ENCODE measurements at places on chromosomes 13 and 19.
A peak's percentile ranks its signal among the peaks of the same experiment; 100 is the strongest.

DNA sequence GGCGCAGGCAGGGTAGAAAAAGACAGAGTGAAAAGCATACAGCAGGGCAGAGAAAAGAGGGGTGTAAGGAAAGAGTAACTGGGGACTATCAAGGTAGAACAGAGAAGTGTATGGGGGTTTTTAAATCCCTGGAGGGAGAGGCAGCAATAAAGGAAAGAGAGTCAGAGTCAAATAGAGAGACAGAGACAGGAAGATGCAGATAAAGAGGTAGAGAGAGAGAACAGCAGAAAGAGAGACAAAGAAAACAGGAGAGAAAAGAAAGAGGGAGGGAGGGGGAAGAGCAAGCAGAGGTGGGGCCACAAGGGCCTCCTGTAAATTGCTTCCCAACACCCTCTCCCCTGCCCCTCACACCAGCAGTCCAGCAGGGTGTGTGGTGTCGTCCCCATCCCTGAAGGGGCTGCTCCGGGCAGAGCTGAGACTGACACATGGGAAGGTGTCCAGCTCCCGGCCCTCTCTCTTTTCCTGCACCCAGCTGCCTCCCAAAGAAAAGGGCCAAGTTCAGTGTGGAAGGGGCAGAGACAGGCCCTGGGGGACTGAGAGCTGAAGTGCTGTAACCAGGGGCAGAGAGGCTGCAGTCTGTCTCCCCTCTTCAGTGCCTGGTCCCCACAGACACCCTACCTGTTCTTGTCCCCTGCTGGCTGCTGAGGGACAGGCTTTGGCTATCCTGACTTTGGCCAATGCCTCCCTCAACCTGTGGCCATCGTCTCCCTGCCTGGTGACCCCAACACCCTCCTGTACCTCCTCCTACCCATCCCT is 17.4 kb upstream of the POU2F2 start:
- no peak for DNase-seq

GRCh38 chr19:17860331-17860992 is 752 bp downstream of the RPL18A start:
- DNase-seq, result no peak

- DNase-seq, result peak; percentile 75
These were observed at the start of gene SLAIN1 for GRCh38 chr13:77697217-77698103. Gene SLAIN1 (plus strand): TSS chr13:77697687. CDS start chr13:77697914, 227 bp downstream.

GRCh38 chr13:72180253-72180952 is 313.4 kb upstream of the DACH1 start:
- no peak for DNase-seq

- no peak for DNase-seq
These were observed 463.2 kb downstream of the KLF5 start for GRCh38 chr13:73521985-73522524.

GRCh38 chr19:31491242-31491641 is 142.0 kb upstream of the TSHZ3 start:
- DNase-seq, result no peak

DNA sequence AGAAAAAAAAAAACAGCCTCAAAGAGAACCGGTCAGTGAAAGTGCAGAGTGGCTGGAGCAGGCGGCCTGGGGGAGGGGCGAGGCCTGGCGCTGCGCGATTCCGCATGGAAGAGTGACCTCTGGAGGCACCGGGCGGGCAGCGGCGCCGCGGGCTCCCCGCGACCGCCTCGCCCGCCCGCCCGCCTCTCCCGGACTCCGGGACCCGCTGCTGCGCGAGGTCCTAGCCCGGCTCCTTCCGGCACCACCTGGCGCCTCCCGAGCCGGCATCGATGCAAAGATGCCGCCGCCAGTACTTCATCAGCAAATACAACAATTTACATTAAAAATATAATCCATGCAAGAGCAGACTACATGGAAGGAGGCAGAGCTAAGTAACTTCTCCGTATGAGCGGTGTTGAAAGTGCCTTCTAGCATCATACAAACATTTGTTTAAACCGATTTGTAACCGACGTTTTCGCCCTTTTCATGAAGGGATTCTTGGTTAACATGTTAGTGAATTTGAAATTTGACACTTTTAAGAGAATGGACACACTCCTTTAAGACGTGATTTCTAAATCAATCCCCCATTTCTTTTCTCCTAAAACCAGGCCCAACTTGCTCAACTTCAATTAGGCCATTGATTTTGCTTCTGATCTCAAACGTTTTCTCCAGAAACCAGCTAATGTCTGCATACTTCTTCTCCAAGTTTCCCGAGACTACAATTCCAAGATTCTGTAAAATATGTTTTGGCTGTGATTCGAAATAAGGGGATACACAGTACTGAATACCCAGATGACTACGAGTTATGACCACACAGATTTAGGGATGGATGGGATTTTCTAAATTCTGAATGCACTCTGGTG is 2.1 kb downstream of the EFNB2 start:
- peak; percentile 87 for DNase-seq

- no peak for DNase-seq
These were observed 57.9 kb downstream of the KCTD12 start for GRCh38 chr13:76828316-76828741.

GRCh38 chr19:35901854-35902661 is at the start of gene HCST:
Gene HCST (plus strand): TSS chr19:35902529. CDS start chr19:35902594, 65 bp downstream.
- no peak for DNase-seq

DNA sequence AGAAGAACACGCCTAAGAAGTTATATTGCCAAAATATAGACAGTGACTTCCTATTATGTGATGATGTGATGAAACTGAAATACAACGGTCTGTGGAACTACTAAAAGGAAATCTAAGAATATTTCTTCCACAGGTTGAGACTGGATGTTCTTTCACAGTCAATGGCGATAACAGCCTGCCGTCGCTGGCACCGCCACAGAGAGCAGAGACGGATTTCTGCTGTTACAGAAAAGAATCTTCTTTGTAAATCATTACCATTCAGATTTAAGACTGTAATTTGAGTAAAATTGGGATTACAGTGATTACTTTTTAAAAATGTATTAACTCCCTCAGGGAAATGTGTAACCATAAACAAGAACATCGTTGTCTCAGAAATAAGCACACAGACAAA is 100.8 kb downstream of the TUBGCP3 start:
- DNase-seq, result no peak

DNA sequence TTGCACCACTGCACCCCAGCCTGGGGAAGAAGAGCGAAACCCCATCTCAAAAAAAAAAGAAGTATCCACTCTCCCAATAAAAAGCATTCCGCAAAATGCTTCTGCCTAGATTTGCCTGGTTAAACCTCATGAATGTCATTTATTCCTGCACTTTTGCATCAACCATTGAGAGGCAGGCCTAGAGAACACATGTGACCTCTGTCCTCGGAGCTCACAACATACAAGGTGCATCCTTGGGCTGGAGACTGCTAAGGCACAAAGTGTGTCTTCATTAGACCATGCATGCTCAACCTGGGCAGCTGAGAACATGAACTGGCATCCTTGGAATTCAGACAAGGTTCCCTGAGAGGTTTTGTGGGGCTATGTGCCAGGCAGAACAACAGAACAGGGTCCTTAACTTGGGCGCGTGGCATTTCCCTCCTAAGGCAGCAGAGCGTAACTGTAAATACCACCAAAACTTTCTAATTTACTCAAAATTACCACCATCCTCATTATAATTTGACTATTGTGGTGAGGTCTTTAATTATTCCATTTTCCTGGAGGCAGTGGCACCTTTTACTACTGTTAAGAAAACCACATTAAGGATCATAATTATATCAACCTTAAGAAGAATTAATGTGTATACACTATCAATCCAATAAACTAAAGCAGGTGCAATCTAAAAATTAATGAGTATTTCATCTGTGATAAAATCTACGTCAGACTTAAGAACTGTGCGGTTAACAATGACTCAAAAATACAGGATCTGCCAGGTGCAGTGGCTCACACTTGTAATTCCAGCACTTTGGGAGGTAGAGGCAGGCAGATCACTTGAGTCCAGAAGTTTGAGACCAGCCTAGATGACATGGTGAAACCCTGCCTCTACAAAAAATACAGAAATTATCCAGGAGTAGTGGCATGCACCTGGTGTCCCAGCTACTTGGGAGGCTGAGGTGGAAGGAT is 13.8 kb downstream of the RCBTB1 start:
- DNase-seq, result no peak

DNA sequence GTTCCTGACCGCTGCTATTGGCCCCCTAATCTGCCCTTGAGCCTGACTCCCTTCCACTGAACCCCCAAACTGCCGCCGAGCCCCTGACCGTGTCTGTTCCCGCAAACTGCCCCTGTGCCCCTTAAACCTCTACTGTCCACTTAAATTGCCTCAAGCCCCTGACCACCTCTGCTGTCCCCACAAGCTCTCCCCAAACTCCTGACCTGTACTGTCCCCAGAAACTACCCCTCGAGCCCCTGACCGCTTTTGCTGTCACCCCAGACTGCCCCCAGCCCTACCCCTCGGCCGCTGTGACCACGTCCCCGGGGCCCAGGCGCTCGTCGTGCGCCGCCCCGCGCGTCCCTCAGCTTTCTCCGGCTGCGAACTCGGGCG is 382 bp downstream of the ZNF77 start:
- no peak for DNase-seq

DNA sequence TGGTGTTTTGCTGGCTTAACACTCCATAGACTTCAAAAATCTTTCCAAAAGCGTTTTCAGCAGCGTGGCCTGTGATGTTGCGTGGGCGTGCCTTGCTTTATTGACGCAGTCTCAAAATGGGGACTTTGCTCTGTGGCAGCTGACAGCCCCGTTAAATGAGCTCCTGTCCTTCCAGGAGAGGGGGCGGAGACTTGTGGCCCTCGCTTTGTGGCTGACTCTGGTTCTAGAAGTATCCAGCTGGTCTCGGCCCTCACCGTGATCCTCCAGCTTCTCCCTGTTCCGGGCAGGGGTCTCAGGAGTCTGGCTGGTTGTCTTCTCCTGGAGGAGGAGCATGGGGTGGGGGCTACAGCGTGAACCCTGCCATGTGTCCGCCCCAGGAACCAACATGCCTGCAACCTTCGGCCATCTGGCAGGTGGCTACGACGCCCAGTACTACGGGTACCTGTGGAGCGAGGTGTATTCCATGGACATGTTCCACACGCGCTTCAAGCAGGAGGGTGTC is 8.4 kb upstream of the ZNF554 start:
- DNase-seq, result no peak

DNA sequence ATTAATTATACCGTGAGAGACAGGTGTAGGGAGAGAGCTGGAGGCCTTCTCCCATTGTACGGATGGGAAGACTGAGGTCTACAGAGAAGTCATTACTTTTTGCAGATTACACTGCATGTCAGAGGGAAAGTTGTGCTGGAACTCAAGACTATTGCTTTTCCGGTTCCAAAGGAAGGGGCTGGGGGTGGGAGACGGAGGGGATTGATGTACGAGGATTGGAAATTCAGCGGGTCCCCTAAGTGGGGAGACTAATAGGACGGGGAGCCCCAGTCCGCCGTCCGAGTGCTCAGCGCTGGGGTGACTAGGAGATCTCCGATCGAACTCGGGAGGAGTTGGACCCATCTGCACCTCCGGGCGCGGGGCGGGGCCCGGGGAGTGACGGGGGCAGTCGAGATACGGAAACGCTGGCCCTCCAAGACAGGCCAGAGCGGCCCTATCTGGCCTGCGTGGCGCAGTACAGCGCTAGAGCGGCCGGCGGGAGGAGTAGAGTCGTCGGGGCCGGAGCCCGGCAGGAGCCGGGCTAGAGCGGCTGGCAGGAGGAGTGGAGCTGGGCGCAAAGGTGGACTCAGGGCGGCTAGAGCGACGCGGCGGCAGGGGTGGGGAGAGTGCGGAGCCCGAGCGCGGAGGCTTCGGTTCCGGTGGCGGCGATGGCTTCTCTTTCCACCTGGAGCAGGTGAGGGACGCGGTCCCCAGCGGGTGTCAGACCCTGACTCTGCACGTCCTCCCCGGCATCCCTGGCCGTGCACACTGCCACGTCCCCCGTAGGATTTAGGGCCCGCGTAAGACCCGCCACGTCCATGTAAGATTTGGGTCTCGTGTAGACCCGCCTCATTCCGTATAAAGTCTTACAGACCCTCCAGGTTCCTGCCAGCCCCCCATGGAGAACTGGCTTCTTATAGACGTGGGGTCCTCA is 1.1 kb downstream of the ARHGEF1 start:
- DNase-seq, result peak; percentile 99

DNA sequence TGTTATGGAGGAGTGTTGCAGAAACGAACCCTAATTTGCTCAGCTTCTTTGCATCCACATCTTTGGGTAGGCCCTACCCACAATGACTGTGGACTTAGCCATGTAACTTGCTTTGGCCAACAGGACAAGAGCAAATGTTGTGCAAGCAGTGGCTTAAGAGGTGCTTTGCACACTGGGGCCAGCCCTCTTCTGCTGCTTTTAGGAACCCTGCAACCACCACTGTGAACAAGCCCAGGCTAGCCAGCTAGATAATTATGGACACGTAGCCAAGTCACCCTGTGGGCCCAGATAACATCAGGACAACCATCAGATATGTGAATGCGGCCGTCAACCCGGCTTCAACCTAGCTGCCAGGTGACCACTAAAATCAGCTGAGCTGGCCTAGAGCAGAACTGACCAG is 17.1 kb downstream of the C19orf47 start:
- no peak for DNase-seq

GRCh38 chr13:101082441-101082840 is 333.9 kb downstream of the NALCN start:
- DNase-seq, result no peak

DNA sequence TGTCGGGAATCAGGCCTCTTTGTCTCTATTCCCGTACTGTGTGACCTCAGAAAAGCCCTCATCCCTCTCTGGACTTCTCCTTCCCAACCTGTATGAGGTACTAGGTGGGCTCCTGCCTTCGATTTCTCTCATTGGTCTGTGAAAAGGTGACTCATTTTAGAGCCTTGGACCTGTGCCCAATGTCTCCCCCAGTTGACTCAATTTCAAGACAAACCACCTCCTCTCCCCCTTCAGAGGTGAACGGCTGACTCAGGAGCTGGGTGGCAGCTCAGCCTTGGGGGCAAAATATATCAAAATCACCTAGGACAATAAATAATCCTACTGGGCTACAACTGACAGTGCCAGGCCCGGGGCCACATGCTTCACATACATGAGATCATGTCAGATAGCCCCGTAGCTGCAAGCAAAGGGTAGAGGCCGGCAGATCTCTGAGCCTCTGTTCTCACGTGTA is 630 bp downstream of the COQ8B start:
- peak; percentile 56 for DNase-seq

DNA sequence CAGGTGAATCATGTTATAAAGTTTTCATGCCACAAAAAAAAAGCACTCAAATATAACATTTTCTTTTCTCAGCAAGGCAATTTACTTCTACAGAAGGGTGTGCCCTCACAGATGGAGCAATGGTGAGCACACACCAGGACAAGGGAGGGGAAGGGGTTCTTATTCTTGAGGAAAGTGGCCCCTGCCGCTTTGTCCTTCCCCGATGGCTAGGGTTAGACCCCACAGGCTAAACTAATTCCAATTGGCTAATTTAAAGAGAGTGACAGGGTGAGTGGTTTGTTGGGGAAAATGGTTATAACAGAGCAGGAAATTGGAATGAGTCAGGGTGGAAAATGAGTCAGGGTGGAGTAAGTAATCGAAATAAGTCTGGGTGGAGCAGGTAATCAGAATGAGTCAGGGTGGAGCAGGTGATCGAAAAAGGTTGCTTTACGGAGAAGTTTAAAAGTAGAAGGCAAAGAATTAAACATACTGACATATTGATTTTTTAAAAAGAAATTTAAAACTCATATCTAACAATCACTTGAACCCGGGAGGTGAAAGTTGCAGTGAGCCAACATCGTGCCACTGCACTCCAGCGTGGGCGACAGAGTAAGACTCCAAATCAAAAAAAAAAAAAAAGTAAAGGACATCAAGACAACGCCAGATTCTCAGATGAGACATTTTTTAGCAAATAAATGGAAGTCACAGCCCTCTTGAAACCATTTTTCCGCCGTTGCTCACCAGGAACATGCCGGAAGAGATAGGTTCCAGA is 813 bp downstream of the ZNF562 start:
- no peak for DNase-seq

- DNase-seq, result no peak
These were observed 94.6 kb upstream of the RFC3 start for GRCh38 chr13:33723365-33723764.

- no peak for DNase-seq
These were observed at the start of gene MOB3A for GRCh38 chr19:2096034-2096479. Gene MOB3A (minus strand): TSS chr19:2096326. CDS start chr19:2078560, 17,766 bp downstream.

Measured in AG08396 (cell line).